Erythroblast (primary cell): ENCODE measurements at places on chromosomes 5 and 9.
A peak's percentile ranks its signal among the peaks of the same experiment; 100 is the strongest.

DNA sequence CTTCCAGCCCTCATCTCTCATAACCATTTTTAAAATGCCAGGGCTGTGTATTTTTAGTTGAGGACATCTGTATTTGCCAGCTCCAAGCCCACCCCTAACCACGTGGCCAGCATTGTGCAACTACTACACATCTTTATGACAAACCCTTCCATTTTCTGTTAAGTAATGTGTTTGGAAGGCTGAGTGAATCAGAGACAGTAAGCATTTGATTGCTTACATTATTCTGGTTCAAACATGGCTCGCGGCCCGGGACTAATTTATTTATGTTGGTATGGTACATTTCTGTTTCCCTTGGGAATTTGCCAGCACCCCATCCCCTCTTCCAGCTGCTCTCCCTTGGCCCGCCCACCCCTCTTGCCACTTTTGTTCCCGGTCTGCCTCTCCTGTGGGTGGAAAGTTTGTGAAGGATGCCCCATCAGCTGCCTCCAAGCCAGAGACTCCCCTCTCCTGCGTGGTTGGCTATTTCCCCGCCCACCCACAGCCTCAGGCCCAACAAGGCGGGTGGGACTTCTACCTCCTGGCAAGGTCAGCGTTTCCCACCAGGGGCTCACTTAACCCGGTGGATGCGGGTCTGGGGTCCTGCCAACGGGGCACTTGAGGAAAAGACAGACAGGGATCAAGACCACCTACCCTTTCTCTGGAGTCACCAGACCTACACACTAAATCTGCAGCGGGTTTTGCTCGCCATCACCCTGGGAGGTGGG lies 162.2 kb downstream of the HSD17B3 start:
- no peak for DNase-seq

DNA sequence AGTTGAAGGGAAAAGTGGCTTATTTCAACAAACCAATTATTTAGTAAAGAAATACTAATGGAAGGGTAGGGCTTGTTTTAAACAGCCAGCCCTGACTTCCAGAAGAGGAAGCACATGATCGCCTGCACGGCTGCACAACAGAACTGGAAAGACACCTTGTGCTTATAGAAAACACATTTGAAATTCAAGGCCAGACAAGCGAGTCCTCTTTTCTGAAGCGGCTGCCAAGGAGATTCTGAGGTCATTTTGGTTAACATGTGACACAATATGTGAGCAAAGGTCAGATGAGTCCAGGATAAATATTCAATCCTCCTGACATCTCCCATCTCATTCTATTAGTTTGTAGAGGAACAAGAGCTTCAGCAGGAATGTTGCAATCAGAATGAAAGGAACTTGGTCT lies 461.4 kb upstream of the ST8SIA4 start:
- DNase-seq: no peak

- no peak for DNase-seq
These were observed 632.2 kb downstream of the TLR4 start for GRCh38 chr9:118336250-118336942.

DNA sequence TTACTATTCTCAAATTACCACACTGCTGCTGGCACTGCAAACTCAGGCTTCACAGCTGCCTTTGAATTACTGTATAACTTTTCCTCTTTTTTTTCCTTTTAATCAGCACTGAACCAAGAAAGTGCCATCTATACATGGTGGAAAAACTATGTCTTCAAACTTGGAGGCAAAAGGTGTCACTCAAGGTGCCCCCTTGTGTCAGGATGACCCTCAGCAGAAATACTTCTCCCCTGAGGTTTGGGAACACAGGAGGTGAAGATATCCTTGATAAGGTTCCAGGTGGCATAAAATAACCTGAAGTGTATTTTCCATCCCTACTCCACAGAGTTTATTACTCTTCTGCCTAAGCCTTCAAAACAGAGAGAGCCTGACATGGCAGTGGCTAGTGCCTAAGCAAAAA lies 14.5 kb downstream of the FRMD3 start:
- no peak for DNase-seq

DNA sequence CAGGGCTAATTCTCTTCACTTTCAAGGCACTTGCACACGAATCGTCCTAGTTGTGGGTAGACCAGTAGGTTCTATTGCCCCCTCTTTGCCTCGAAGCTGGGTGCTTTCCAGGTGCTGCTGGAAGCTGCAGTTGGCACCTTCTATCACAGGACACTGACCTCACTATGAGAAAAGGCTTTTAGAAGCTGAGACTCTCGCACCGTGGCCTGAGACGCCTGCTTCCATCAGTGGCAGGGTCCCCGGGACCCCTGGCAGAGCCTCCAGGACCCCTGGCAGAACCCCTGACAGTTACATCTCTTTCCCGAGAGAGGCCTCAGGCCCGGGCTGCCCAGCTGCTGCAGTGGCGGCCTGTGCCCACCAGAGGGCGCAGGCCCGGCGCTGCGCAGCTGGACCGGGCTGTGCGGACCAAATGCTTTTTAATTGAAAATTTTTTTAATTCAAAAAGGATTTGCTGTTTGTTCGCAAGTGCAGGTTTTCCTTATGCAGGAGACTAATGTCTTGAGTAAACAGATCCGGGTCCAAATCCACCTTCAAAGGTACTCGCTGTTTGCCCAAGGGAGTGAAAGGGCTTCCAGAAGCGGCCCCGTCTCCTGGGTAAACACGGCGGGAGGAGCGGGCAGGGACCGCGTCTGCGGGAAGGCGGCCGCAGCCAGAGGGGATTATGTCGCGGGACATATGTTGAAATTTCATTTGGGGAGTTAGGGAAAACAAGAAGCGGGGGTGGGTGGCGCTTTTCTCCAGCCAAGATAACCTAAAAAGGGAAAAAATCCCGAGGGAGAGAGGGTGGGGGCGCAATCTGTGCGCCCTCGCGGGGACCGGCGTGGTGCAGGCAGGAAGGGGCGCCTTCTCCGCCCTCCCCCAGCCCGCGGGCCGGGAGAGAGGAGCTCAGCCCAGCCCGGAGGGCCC lies 114.5 kb upstream of the LMX1B start:
- DNase-seq: peak; percentile 58

DNA sequence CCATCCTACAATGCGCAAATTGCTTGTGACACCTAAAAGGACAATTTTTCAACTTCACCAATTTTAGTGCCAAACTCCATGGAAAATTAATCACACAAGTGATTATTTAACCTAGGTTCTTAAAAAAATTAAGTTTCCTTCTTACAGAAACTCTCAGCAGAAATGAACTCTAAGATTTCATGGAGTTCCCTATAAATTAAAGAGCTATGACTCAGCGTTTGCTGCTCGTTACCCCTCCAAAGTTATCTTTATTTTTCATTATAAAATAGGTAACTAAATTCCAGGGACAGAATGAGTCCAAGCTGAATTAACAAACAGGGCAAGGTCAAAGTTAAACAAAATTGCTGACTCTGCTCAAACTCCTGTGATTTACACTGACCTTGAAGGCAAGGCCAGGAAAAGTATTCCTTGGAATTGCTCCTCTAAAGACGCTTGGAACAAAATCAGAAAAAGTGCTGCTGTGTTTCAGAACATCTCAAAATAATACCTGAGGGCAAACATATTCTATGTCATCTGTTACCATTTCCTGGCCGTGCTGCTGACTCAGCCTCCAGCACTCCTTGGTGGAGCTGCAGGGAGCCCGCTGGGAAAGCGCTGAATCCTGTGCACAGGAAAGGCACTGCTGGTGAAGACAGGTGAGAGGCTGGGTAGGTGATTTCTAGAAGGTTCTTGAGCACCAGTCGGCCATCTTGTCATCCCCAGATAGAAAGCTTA lies 2.5 kb upstream of the CMBL start:
- no peak for DNase-seq

DNA sequence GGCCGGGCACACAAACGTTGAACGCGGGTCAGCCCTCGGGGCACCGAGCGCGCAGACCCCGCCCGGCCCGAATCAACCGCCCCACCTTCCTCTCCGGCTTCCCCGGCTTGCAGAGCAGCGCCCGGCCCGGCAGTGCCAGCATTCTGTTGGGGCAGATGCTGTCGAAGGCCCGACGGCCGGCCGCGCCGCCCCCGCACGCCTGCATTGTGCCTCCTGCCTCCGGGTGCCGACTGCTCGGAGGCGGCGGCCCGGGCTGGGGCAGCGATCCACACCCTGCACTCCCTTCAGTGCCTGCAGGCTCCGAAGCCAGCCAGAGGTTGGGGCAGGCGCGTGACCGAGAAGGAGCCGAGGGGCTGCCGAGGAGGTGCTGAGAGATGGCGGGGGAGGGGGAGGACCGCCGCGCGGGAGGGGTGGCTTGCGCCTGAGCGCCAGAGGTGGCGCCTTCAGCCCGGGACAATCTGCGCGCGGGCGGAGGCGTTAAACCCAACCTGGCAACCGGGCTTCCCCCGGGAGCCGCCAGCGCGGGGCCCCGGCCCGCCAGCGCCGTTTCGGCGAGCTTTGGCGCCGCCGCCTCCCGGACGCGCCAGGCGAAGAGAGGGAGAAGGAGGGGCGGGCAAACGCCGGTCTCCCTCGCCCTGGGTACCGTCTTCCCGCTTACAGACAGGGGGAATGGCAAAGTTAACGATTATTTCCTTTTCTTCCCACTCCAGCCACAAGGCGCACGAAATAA lies at the start of gene MCIDAS:
Gene MCIDAS (minus strand): TSS at position 382 of the 730 bp plus-strand sequence. CDS start 177 bp downstream, at position 205.
- peak; percentile 62 for DNase-seq

GRCh38 chr5:44574678-44575077 lies 185.5 kb upstream of the FGF10 start:
- DNase-seq: no peak

GRCh38 chr9:93634311-93635185 lies 58.2 kb downstream of the PHF2 start:
- no peak for DNase-seq

GRCh38 chr9:126027566-126027965 lies 280.4 kb downstream of the PBX3 start:
- no peak for DNase-seq

GRCh38 chr5:67238191-67238590 lies 41.6 kb upstream of the CD180 start:
- no peak for DNase-seq
